ENCODE measurements at places on chromosomes 6 and 20.

DNA sequence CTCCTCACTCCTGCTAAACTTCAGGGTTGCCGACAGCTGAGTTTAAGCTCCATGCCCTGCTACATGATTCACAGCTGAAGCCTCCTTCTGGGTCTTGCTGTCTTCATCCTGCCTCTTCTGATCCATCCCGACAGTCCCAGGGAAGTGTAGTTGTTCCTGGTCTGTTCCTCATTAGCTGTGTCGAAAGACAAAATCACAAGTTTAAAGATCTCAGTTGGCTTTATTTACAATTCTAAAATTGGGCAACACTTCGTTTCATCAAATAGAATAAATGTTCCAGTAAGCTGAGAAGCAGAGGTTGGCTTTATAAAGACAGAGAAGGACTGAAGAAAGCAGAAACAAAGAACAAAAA lies 4.1 kb upstream of the SLC2A10 start:
- DNase-seq = peak; percentile 92

DNA sequence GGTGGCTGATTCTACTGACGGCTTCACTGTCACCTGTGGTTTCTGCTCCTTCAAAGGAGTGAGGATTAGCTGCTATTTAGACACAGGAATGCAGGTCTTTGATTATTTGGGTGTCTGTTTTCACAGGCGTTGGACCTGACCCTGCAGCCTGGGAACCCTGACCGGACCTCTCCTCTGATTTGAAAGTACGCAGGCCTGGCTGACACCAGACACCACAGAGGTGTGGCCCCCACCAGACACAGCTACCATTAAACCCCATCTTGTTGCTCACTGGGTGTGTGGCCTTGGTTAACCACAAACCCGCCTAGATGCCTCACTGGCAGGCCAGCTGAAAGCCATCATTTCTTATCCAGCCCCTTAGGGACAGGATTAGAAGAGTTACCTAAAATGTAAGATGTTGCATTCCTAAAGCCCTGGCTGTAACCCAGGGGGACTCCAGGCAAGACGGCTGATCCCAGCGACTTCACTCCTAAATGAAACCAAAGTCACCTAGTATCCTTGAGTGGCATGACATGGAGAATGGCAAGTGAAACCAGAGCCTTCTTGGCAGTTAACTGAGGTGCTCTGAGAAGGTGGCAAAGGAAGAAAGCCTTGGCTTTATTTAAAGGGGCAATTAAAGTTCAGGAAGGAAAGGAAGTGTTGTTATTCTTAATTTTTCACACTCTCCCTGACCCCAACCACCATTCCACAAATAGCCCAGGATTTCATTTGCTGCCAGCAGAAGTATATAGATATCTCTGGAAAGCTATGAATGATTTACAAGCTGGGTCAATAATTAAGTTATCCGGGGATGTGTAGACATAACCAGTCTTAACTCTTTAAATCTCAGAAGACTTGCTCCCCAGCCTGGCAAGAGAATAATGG lies 169.9 kb downstream of the QRSL1 start:
- peak; percentile 73 for DNase-seq

DNA sequence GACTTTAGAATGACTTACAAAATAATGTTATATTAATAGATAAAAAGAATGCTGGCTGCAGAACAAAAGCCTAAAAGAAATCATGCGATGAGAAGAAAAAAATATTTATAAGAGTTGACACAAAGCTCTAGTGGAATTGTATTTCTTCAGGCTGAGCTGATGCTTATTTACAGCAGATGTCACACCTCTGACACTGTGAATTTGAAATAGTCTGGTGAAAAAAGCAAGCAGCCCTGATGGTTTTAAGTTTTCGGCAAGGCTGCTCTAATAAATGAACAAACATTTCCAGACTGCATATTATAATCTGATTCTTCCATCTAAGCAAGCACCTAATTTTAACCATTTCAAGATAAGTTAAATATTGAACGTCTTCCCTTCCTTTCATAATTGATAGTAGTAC lies 109.9 kb downstream of the LIN28B start:
- DNase-seq = no peak

GRCh38 chr6:21533678-21534077 lies 59.9 kb upstream of the SOX4 start:
- no peak for DNase-seq

DNA sequence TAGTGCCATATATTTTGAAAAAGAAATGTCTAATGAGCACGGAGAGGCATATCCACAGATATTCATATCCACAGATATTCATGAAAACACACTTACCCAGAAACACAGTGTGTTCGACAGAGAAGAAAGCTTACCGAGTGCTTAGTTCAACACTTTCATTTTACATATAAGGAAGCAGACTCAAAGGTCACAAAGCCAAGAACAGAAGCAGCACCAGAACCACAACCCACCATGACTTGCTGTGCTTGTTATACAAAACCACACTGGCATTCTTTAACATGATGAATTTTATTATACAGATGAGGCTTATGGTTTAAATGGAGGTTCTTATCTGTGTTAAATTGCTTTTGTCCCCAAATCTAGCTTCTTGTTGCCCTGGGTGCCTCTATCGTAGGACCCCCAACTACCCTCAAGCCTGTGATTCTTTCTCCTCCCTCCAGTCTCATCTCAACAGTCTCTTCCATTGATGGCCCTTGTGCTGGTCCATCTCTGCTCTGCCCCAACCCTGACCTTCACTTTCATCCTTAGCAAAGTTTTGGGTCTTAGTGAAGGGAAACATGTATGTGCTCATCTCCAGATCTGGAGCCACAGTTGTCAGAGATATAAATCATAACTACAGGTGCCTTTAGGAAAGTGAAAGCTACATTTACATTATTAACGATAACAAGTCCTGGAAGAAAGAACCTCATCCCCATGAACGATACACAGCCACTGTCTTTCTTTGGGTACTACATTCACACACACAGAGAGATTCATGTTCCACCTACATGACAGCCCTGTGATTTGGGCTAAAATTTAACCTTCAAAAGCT lies 40.0 kb downstream of the SF3B5 start:
- no peak for DNase-seq

DNA sequence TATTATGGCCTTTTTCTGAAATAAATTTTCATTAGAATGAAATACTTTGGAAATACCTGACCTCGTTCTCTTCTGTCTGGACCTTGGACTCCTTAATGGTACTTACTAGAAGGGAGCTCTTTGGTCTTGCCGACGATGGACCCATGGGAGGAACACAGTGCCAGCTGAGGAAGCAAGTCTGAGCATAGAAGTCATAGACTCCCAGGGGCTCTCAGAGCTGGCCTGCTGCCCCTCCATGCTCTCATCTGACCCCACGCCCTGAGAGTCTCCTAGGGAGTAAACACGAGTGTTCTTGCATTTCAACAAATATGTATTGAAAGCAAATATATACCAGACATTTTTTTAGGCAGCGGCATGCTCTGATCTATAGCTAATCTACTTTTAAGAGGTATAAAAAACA lies 87.8 kb downstream of the PLEKHG1 start:
- no peak for DNase-seq

DNA sequence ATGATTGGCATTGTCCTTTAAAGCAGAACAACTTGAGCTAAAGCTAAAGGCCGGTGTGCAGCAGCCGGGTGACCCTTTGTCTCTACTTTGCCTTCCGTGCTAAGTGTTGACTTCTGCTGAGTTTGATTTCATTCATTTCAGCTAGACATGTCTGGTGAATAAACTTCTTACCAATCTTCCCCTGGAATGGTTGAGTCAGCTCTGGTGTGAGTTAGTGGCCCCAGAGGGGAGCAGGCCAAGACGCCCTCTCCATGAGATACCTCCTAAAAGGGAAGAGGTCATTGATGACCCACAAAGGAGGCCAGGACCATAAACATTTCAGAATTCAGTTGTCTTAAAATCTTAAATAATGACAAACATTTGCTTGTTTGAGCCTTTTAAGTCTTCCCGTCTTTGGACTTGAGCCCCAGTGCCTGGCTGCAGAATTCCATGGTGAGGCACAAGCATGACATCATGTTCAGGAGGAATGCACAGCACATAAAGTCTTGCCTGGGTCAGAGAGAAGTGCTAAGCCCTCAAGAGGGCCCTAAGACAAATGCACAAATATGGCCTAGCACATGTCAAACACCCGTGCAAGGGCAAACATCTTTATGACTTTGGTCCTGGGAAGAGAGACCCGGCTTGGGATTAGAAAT lies 96.3 kb upstream of the NEDD9 start:
- peak; percentile 51 for DNase-seq

GRCh38 chr6:25450469-25451198 lies 171.5 kb downstream of the CARMIL1 start:
- DNase-seq = no peak

DNA sequence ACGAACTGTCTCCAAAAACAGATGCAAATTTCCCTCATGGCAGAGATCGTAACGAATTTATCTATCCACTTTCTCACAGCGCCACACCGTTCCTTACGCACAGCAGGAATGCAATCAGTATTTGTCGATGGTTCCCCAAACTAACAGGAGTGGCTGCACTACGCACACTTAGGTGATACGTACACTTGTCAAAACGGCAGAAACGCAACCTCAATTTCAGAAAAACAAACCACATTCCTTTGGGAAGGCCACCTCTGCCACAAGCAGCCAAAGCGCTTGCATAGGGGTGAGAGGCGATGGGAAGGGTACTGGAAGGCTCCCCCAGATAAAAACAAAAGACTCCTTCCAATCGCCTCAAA lies 638 bp downstream of the MDN1 start:
- peak; percentile 59 for DNase-seq

GRCh38 chr6:85911067-85911466 lies 268.4 kb upstream of the SYNCRIP start:
- DNase-seq = no peak

GRCh38 chr6:48664826-48665225 lies 553.8 kb upstream of the PTCHD4 start:
- DNase-seq = peak; percentile 80

- peak; percentile 4 for DNase-seq
Measured at GRCh38 chr6:152204591-152204990, 397.1 kb downstream of the ESR1 start.

DNA sequence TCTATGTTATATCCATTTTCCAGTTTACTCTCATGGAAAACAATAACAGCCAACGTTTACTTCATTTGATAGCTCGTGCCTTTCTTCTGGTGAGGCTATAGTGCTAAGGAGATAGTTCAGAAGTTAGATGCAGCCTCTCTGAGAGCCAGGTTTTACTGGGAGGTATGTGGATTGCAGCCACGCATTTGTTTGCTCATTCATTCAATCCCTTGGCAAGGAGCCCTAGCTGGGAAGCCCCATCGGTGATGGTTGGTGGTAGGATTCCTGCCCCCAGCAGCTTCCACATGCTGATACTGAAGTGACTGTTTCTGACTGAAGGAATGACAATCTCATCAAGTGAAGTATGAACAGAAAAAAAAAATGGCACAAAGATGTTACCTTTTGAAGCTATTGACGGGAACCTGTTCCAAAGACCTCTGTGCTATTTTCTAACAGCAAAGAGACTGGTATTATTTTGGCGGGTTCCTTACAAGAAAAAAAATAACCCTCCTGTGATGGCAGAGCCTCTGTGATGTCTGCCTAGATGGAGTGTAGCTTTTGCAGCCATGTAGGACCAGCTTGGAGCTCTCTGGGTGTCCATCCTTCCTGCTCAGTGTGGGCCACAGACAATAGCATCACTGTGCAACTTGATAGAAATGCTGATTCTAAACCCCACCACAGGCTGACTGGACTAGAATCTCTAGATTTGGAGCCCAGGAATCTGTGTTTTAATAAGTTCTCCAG lies 30.6 kb downstream of the SNAP25 start:
- DNase-seq = no peak

- no peak for DNase-seq
Measured at GRCh38 chr6:148538261-148539190, 195.9 kb downstream of the SASH1 start.

DNA sequence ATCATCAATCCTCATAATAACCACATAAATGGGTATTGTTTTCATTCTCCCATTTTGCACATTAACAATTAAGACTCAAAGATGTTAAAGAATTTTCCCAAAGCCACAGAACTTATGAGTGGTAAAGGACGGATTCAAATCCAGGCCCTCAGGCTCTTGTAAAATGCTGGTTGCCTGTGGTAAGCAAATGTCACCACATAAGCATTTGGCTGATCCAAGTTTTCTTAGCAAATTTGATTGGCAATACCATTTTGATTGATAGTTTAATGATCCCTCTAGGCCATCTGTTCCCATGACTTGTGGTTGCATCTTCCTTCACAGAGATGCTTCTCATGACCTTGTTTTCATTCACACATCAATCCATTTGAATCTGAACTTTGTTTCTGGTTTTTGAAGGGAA lies 252.0 kb upstream of the RIN2 start:
- DNase-seq = no peak

- DNase-seq = no peak
Measured at GRCh38 chr6:132464538-132465256, 48.2 kb downstream of the STX7 start.

DNA sequence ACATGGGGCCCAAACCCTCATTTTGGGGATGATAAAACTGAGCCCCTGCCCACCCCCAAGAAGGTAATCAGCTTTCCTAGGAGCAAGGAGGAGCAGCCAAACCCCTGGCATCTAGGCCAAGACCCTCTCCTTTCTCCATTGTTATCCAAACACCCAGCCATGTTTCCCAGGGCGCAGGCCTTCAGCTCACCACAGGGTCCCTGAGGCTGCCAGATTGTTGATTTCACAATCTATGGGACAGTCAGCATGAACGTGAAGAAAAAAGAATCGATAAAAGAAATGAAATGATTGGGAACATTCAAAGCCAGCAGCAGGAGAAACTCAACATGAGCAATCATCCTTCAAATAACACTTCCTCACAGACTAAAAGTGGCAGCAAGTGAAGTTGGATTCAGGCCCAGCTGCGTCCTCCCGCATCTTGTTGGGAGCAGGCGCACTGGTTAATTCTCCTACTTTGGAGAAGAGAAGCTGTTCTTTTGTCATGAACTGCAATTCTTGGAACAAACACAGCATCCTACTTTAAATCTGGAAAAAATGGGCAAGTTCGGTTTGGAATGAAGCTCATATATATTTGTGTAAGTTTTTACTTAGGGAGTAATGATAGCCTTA lies 241.8 kb upstream of the PRDM1 start:
- no peak for DNase-seq

DNA sequence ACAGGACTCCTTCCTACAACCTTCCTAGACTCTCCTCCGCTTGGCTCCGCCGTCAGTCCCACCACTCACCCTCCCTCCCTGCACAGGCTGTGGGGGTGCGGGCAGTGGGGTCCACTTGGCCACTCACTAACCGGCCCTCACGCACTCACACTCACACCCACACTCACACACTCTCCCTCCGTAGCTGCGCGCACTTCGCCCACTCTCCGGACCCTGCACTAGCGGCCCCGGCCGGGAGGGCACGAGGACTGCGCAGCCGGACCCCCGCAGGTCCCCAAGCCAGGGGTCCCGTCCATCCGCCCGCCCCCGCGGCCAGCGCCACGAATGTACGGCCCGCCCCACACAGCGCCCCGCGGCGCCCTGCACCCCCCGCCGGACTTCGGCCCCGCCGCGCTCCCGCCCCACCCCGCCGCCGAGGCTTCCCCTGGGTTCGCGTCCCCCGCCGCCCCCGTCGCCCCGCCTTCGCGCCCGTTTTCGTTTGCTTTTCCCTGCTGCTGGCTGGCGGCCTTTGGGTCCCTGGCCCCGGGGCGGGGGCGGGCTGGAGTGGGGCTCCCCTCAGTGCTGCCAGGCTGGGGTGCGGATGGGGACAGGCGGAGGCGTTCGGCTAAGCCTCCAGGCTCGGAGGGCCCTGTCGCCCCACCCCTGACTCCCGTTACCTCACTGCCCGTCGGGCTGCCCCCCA lies 23.0 kb upstream of the SLC22A7 start:
- DNase-seq = peak; percentile 34

- DNase-seq = peak; percentile 64
Measured at GRCh38 chr6:27592481-27593199, 119.7 kb upstream of the ZNF184 start.

All from adipocyte (in vitro differentiated cells).